ENCODE measurements at places on chromosomes 3 and 15. TPM values are rescaled to one million over a fixed set of nuclear protein-coding genes. Genes with fewer than 3 reads are reported as not detected.

GRCh38 chr3:167346171-167346570, 33.9 kb downstream of the ZBBX start:
- DNase-seq = no peak

DNA sequence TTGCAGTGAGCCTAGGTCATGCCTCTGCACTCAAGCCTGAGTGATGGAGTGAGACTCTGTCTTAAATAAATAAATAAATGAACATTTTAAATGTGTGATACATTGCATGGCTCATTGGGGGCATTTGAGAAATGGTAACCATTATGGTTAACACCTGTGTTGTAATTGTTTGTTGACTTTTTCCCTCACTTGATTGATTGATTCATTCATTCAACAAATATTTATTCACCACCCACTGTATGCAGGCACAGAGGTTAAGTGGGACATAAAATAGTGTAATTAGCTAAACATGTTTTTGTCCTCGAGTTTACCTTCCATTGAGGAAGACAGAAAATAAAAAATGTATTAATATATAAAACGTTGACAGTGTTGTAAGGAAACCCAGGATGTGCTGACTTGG, 127.1 kb upstream of the ANKRD28 start:
- DNase-seq = no peak

GRCh38 chr3:15348246-15348645, 15.9 kb upstream of the SH3BP5 start:
- DNase-seq = no peak

DNA sequence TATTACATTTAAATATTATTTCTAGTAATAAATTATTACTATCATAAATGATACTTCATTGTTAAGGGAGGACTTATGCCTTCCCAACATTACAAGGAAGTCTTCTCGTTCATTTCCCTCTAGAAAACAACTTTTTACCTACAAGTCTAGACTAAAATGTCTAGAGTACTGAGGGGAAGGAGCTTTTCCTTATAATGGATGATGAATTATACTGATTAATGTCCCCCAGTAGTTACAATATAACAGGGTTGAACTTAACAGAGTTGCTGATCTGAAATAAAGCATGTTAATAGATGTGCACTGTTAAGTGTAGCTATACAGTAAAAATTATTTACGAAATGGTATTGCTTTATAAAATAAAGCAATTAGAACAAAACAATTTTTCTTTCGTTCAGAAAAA, 2.7 kb upstream of the MNS1 start:
- no peak for DNase-seq

DNA sequence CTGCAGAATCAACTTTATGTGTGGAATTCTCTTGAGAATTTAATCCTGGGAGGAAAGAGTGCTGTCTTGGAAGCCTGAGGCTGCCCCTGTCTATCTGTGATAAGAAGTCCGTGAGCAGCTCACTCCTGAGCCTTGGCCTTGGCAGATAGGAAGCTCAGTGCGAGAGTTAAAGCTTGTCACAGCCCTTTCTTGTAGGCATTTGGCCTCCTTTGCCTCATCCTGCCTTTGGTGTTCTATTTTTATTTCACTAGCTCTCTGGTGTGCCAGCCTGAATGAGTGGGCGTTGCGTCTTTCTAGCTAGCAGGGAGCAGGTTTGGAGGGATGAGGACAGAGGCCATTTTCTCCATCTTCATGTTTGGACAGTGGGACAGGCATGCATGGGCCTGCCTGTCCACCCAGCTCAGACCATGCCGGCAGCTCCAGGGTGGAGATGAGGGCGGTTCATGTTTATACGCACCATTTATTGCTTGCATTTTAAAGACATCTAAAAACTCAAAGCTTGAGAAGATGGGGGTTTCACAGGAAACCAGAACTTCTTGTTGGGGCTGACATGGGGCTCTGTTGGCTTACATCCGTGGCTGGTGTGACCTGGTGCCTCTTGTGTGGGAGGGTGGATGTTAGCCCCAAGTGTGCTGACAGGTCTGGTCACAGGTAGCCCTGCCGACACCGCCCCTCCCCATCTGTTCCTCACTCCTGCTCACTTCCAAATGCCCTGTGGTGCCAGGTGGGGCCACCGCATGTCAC, 29.8 kb downstream of the IRAK2 start:
- DNase-seq = no peak

GRCh38 chr15:58064980-58065444, 499 bp downstream of the ALDH1A2 start:
- DNase-seq = no peak

- DNase-seq = no peak
Observed at GRCh38 chr3:172454180-172454579, 5.9 kb upstream of the GHSR start.

DNA sequence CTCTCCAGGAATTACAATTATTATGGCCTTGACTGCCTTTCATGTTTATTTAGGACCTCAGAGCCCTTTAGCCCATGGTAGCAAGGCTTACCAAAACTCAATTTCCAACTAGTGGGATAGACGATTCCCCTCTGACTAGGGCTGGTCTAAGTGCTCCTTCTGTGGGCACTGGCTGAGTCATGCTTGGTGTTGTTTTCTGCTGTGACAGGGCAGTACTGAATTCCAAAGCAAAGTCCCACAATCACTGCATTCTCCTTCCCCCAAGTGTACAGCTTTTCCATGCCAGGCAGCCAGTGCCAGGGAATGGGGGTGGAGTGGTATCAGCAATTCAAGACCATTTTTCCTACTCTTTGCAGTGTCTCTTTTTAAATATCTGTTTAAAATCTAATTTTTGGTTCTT, 509.0 kb upstream of the NECTIN3 start:
- DNase-seq = no peak

- DNase-seq = no peak
Observed at GRCh38 chr3:143084856-143085731, 34.5 kb upstream of the CHST2 start.

DNA sequence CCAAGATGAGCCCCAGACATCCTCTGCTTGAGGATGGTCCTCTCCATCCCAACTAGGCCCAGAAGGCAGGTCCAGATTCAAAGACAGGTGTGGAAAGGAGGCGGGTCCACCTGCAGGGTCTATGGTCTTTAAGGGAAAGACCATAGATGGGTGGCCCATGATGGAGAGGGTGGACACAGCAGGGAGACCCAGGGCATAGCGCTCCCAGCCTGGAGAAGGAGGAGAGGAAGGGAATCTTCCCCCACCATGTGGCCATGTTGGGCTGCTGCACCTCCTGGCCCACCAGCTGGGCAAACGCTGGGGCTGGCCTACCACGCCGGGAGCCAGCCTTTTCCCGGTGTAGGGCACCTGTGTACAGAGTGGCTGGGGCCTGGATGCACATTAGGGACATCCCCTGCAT, 265.2 kb upstream of the TLE3 start:
- DNase-seq = no peak

GRCh38 chr3:127791221-127791913, 30.9 kb downstream of the MGLL start:
- DNase-seq = no peak

DNA sequence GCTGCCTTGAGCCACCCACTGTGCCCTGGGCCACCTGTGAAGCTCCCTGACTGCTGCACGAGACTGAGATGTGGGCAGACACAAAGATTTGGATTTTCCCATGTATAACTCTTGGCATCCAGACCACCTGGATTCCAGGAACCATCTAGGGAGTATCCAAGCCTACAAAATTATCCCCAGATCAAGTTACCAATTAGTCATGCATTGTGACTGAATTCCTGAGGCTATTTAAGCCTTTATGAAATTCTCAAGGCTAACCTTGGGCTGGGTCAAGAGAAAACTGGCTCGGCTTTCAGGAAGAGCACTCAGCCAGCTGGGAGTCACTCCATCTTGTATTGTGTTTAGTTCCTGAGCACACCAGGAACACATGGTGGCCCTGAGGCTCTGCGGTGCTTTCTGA, 13.3 kb upstream of the ATP13A5 start:
- no peak for DNase-seq

- no peak for DNase-seq
Observed at GRCh38 chr3:50296721-50297383, 2.4 kb downstream of the HYAL3 start.

GRCh38 chr3:131716007-131716406, 213.2 kb upstream of the MRPL3 start:
- DNase-seq = no peak

Gene FES
- 12.6 TPM for polyA plus RNA-seq

Gene GBE1
- polyA plus RNA-seq = 9.6 TPM

Gene VPS8
- 101 TPM for polyA plus RNA-seq

Gene HTR3E
- polyA plus RNA-seq = not detected

Gene P2RY14
- polyA plus RNA-seq = 1.4 TPM

Gene SEMA3F
- 9.0 TPM for polyA plus RNA-seq

Gene ATP2B2
- 6.6 TPM for polyA plus RNA-seq

Gene CMTM7
- polyA plus RNA-seq = 12.9 TPM

Measured in forelimb muscle (tissue), 1 donor.